Fibroblast of skin of right biceps (primary cell): ENCODE measurements at places on chromosomes 4 and X.

DNA sequence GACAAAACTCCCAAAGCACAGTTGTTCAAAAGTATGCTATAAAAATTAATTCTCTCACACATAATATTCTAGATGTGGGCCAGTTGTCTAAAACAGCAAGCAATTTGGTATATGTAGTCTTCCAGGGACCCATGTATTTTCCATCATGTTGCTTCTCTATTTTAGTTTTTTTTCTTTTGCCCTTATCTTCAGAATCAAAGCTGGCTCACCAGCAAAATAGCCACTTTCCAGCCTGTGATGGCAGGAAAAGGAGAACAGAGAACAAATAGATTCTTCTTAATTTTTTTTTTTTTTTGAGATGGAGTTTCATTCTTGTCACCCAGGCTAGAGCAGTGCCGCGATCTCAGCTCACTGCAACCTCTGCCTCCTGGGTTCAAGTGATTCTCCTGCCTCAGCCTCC, 680.8 kb upstream of the TENM3 start:
- DNase-seq: no peak

DNA sequence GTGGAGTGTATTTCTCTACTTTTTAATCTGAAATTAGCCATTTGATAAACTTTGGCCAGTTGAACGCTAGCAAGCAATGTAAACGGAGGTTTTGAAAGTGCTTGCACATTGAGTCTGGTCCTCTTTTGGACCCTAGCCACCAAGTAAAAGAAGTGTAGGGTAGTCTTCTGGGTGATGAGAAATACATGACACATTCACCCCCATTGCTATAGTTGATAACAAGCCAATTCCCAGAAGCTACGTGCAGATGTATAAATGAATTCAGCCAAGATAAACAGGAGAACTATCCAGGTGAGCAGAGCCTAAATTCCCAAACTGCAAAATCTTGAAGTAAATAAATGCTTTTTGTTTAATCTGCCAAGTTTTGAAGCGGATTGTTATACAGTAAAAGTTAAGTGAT, 965.4 kb upstream of the GRIA3 start:
- DNase-seq: no peak

GRCh38 chrX:8390771-8391170, 73.9 kb upstream of the VCX3B start:
- DNase-seq: no peak

DNA sequence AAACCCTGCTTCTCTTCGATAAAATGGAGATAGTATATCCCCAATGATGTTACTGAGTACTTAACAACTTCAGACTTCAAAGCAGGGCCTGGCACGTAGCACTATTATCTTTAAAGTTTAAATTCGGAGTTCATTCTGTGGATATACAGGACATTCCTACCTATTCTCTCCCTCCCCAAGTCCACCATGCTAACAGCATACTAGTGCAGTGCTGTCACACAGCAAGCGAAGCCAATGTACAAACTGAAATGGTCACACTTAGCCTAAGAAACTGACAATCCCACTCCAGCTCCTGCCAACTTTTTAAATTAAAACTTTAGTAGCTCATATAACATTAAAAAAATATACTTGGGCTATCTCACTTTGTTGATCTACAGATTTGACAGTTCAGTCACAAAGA, 1.2 kb upstream of the DNAJB14 start:
- DNase-seq: no peak

DNA sequence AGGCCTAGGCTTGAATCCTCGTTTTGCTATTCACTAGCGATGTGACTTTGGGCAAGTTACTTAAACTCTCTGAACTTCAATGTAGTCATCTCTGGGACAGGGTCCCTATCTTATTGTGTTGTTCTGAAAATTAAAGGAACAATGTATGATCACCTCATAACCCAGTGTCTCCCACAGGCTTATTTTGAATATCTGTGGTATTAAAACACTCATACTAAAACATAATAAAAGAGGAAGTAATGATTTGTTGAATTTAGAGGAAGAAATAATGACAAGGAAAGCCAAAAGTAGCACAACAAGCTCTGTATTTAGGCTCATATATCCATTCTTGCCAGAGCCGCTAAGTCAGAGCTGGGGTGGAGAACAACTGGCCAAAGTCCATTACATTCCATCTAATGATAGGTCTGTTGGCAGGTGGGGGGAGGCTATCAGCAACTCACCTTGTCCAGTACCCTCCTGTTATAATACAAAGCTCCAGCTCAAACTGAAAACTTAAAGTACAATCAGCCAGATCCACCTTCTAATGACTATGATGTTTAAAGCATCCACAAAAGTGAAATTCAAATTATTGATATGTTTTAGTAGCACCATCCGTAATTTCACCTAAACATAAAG, 64.5 kb upstream of the LSM6 start:
- DNase-seq: no peak

- no peak for DNase-seq
Measured at GRCh38 chr4:150888625-150889024, 126.5 kb downstream of the LRBA start.

DNA sequence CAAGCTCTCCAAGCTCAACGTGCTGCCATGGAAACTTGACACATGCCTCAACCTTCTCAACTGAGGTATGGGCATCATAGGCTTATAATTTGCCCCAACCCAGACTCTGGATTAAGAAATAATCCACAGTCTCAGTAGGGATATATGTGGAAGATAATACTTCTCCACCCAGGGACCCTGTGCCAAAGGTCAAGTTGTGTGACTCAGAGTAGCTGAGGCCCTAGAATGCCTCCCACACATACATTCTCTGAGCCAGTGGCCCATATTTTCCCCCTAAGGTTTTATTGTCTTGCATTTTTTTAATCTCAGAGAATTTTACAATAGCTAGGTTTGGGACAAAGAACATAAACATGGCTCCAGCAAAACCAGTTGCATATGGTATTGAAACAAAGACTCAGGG, 283.1 kb downstream of the IDS start:
- no peak for DNase-seq

DNA sequence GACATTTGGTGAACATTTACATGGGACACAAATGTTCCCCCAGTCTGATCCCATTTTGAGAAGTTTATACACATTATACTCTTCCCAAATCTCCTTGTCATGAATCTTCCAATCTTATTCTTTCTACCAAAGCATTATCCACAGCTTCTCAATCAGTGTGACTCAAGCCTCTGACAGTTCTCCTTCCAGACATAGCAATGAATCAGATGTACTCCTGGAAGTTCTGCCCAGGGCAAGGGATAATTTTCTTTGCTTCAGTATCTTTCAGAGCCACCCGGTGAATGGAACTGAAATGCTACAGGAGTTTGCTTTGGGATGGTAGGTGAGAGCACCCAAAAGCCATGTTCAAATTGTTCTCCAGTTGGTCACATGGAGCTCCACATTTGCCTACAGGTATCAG, 145.5 kb downstream of the ANXA5 start:
- DNase-seq: peak; percentile 14

DNA sequence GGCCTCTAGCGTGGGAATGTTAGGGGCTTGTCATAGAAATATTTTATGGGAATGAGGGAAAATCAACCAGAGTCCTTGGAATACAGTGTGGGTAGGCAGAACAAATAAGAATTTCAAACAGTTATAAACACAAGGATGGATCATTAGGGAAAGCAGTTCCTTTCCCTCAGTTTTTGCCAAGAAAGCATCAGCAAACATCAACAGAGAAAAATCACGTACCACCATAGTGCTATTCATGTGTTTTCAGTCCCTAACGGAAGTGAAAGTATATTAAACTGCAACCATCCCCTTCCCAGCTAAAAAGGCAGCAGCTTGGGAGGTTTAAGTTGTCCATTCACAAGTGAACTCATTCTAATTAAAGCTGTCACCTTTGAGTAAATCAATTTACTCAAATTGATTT, 334.4 kb upstream of the PCDH18 start:
- no peak for DNase-seq

DNA sequence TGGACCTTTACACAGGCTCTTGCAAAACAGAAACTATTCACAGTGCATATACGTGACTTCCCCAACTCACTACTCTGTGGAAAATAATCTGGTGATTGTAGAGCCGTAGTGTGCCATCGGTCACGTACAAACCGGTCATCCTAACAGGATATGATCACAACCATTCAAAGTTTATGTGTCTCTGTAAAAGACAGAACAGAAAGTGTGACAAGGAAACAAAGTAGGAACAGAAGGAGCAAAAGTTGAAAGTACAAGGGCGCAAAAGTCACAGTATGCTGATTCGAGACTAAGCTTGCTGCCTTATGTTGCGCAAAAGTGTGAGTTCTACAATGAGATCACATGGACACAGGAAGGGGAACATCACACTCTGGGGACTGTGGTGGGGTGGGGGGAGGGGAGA, 18.6 kb downstream of the MEPE start:
- DNase-seq: no peak

GRCh38 chr4:76589872-76590797, 155.1 kb downstream of the SHROOM3 start:
- DNase-seq: peak; percentile 96

DNA sequence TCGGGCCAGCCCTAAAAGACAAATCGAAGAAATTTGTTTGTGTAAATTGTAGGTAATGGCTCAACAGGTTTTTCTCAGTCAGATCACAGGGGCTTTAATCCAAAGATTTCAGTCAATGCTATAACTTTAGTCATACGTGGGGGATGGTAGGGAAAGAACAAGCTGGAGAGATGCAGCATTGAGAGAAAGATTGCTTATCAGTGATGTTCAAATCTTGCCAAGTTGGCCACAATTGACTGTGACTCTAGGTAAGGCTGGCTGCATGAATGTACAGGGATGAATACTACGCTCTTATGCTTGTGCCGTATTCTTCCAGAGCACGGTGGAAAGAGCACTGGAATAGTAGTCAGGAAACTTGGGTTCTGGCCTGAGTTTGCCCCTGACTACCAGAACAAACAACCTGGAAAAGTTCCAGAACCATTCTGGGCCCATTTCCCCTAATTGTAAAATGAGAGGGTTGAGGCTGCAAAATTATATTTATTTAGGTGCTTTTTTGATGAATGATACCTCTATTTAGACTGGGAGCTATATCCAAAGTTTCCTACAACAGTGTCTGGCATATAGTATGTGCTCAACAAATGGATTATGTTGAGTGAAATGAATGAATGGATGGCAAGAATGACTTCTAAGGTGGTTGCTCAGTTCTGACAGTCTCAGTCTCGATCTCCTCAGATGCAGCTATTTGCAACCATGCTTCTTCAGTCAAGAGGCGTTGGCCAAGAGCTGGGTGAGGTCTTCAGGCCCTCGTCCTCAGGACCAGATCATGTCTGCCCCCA, 44.4 kb downstream of the TSC22D3 start:
- peak; percentile 37 for DNase-seq

GRCh38 chrX:1341545-1342184, 5.1 kb downstream of the IL3RA start:
- no peak for DNase-seq

- DNase-seq: peak; percentile 2
Measured at GRCh38 chr4:62948108-62948507, 1461.1 kb downstream of the TECRL start.

GRCh38 chr4:8030121-8030781, 90.6 kb upstream of the AFAP1 start:
- DNase-seq: no peak

DNA sequence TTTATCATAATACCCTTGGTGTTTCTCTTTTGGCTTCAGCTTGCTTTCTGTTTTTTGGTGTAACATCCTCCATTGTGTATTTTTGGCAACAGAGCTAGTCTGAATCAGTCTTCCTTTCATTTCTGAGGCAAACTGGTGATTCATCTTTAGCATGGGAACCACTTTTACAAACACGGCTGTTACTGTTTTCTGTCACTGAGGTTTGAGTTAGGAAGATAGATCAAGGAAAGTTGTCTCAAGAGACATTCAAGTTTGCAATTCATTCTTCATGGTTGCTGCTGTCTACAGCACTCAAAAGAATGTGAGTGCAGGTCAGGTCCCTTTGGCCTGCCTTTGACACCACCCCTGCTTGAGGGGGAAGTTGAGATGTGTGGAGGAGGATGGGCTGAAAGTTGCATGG, 36.3 kb downstream of the IL21 start:
- DNase-seq: peak; percentile 90

- peak; percentile 95 for DNase-seq
Measured at GRCh38 chr4:705278-706082, at the start of gene PCGF3. PCGF3 (plus strand) TSS chr4:705832; CDS start chr4:733681, 27,849 bp downstream.

GRCh38 chr4:152000518-152000917, 239.7 kb upstream of the GATB start:
- DNase-seq: no peak

DNA sequence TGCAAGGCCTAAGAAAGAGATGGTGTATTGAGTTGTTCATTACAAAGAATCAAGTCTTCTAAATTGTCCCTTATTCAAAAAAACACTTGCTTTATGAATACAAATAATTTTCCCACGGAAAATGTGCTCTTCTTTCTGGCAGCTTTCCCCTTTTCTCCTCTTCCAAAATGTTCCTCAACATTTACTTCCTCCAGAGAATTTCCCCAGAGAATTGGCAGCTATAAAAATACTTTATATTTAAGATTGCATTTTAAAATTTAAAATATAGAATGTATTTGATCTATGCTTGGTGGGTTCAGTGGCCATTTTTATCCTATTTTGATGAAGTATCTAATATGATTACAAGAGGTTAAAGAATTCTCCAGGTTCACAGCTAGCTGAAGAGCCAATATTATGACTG, 521.0 kb downstream of the IQCM start:
- no peak for DNase-seq

- no peak for DNase-seq
Measured at GRCh38 chr4:138249132-138249531, 7.0 kb upstream of the SLC7A11 start.

GRCh38 chrX:153438532-153438931, 7.3 kb downstream of the TREX2 start:
- DNase-seq: peak; percentile 24

GRCh38 chr4:183332447-183332846, 10.2 kb upstream of the CLDN24 start:
- no peak for DNase-seq

GRCh38 chr4:95018785-95019184, 261.0 kb downstream of the BMPR1B start:
- no peak for DNase-seq

DNA sequence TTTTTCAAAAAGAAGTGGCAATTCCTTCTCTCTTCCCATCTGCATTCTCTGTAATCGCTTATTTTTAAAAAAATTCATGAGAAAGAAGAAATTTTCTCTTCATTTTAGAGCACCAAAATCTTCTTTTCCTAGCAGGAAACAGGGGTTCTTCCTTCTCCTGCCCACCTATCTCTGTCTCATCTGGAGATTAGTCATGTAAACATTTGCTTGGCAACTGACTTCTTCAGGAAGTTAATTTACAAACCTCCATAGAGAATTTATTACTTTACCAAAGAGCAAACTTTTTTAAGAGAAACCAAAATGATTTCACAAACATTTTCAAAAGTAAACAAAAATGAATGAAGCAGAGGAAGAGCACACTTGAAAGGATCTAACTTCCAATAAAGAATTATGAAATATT, 13.5 kb downstream of the TTC29 start:
- no peak for DNase-seq

GRCh38 chrX:13651150-13651549, 1.8 kb upstream of the TCEANC start:
- peak; percentile 25 for DNase-seq

GRCh38 chr4:110967936-110968335, 345.1 kb upstream of the PITX2 start:
- peak; percentile 57 for DNase-seq
